Kasumi-1 (cell line): ENCODE measurements at places on chromosomes 11 and 22.

- DNase-seq = peak; percentile 84
Measured at GRCh38 chr11:118010738-118011461, 24.7 kb downstream of the IL10RA start.

DNA sequence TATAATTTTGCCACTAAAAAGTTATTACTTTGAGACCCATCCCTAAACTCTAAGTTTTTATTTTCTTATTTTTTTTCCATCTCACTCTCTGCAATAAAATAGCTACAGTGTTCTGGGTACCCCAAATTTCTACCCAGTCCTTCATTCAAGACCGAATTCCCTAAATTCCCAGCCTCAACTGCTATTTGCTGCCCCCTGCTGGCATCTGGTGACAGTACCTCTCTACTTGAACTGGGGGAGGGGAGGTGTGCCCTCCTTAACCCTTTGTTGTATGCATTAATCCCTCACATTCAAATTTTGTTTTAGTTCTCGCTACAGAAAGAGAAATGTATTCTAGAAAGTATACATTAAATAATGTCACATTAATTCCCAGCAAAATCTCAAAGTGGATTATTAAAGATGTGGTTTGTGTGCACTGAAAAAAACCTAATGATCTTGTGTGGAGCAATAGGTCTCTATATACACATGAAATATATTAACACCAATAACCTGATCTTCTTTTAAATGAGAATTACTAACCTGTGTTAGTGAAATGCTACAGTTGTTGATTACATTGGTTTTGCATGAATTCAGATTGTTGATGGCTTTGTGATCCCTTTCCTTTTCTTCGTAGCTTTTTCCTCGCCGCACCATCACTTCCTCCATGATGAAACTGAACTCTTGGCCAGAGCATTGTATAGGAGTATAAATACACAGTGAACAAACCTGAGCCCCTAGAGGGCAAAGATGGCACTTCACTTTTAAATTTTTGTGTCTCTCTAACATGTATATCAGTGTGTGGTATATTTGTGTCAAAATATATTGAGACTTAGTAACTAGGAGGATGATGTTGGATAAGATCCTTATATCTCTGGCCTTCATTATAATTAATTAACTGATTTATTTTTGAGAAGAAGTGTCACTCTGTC lies 590.0 kb downstream of the METTL15 start:
- peak; percentile 42 for DNase-seq

GRCh38 chr11:82829101-82829500 lies 71.1 kb downstream of the PRCP start:
- no peak for DNase-seq

DNA sequence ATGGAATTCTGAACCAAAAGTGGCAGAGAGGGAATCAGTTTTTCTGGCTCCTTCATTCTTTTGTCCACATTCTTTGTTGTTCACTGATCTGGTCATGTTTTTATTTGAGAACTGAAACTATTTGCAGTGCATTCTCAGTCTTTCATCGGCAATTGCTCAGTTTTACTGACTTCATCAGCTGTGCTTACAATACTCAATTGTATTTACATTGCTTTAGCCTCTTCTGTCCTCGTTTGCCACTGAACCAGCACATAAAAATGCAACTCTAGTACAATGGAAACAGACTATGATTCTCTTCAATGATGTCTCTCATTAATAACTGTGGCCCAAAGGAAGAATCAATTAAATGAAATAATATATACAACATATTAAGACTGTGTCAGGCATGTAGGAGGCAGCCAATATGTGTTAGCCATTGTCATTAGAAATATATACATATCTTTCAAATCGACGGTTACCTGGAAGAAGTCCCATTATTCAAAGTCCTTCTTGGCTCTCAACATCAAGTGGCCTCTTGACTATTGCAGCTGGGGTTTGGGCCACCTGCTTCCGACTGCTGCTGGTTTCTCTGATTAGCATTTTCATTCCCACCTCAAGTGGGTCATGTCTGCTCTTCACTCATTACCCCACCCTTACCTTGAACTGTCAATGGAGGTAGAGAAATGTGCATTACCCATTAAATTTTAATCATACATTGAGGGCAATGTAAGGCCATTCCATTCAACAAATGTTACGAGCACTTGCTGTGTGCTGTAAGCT lies 600.1 kb downstream of the INSC start:
- DNase-seq = no peak

DNA sequence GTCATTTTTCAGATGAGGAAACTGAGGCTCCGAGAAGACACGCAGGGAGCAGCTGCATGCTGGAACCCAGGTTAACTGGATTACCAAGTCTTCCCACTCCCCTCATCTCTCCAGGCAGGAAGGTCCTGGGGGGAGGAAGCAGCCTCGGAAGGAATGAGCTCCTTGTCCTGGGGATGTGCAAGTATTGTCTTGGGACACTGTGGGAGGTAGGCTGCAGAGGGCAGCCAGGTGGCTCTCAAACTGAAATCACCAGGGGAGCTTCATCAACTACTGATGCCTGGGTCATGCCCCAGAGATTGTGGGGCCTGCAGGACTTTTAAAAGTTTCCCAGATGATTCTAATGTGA lies 7.6 kb downstream of the GDPD5 start:
- no peak for DNase-seq

GRCh38 chr11:35802672-35803071 lies 140.1 kb downstream of the TRIM44 start:
- no peak for DNase-seq

DNA sequence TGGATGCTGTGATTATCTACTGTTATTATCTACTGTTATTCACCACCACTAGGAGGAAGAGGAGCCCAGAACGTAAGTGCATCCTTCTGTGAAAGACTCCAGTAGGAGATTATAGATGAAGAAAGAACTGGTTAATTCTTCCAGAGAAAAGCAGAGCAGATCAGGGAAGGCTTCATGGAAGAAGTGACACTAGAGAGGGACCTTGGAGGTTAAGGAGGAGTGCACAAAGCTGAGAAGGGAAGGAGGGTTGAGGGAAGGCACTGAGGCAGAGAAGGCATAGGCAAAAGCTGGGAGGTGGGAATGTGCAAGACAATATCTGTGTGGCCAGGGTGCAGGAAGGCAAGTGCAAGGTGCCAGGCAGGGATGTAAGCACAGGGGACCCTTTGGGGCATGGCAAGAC lies 13.5 kb downstream of the CRYBB1 start:
- no peak for DNase-seq

DNA sequence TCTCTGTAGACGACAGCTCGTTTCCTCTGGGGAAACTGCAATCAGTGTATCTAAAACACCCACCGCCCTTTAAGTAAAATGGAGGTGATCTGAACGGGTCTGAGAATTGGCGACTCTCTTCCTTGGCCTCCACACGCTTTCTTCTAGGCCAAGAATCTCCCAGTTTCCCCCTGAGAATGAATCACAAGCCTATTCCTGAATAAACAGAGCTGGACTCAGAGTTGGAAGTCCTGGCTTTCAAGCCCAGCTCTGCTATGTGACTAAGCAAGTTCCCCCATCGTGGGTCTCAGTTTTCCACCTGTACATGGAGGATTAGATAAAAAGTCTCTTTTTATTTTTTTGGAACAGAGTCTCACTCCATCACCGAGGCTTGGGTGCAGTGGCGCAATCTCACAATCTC lies 200.4 kb downstream of the MN1 start:
- DNase-seq = no peak

GRCh38 chr11:118435290-118435892 lies 901 bp upstream of the KMT2A start:
- DNase-seq = peak; percentile 90

DNA sequence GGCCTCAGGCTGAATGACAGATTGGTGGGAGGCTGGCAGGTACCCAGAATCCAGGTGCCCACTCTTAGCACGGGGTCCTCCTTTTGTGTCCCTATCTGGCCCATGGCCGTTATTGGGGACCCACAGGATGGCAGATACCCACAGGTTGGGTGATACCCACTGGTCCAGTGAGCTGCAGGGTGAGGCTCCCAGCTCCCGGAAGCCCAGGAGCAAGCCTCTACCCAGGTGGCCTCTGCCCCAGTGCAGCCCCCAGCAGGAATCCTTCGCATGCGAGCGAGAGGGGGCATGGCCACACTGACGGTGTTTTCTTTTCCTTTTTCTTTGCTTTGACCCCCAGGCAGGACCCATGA lies 116.1 kb downstream of the PHF21B start:
- no peak for DNase-seq

DNA sequence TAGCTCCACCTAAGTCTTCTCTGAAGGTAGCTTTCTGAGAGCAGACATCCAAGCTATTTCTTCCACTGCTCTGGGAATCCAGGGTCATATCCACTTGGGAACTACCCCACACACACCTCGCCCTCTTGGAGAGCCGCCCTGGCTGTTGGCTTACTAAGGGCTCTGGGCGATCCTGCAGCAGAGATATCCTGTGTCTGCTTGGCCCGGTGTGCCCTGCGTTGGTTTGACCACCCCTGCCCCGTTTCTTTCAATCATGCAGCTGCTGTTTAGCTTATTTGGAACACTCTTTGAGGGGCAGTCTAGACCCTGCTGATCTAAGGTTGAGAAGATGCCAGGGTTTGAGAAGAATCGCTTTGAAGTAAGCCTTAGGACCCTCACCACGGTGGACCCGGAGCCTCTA lies 17.4 kb upstream of the SCUBE1 start:
- DNase-seq = no peak

DNA sequence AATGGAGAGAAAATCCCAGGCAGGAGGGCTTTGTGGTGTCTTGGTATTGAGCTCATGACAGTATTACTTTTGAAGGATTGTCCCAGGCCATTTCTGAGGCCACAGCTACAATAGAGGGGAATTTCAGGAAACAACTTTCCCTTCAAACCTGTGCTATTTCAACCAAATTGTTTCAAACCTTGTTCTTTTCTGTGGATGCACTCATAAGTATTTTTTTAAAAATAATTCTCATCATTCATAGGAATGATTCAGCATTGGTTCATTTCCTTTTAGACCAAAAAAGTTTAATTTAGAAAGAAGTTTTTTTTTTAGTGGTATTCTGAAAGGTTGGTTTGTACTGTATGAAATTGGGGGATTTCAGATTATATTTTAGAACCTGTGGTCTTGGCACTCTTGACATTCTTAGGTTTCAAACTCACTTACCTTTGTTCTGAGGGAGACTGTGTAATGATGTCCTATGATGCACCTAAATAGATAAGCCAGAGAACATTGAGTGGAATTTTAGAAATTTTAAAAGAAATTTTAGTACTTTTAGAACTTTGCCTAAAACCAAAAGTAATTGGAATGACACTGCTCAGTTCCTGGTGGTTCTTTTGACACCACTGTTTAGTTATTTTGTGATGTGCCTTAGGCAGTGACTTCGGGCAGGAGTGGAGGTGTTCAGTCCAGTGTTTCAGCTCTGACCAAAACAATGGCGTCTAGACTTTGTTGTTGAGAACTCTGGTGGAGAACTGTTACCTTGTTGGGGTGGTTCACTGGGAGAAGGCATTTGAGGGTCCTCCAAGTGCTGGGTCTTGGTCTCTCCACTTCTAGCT lies 12.2 kb downstream of the TEAD1 start:
- DNase-seq = no peak

GRCh38 chr11:65862191-65862735 lies 2.0 kb downstream of the MUS81 start:
- no peak for DNase-seq

- DNase-seq = no peak
Measured at GRCh38 chr22:41274856-41275255, 11.1 kb downstream of the RANGAP1 start.
